Thoracic aorta (tissue), 2 donors: ENCODE measurements at places on chromosomes 11 and 22. TPM values are rescaled to one million over a fixed set of nuclear protein-coding genes. Genes with fewer than 3 reads are reported as not detected.

GRCh38 chr22:45863981-45864751, 112.8 kb downstream of the WNT7B start:
- no peak overlapping the region for H3K27ac ChIP-seq
- peaks cover 3% of the 10 kb centered on the region for H3K36me3 ChIP-seq
- no peaks in the 10 kb centered on the region for H3K27me3 ChIP-seq

The TUBA8 gene
- 0.41 TPM for total RNA-seq

DNA sequence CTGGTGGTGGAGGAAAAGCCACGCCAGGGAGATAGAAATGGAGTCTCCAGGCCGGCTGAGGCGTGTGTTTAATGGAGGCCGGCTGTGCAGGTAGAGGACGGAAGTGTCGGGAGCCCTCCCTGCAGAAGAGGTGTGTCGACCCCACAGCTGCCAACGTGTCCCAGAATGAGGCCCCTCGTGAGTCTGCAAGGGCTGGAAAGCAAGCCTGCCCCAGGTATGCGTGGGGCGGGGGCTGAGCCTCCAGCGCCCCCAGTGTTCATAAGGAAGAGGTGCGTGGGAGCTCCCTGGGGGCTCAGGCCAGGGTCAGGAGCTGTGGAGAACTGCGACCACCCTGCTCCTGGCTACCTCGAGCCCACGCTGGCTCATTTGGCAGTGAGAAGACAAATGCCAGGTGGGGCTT, 38.0 kb upstream of the JAM3 start:
- H3K27ac ChIP-seq = no peak overlapping the region
- no peaks in the 10 kb centered on the region for H3K27me3 ChIP-seq
- no peaks in the 10 kb centered on the region for H3K36me3 ChIP-seq
- H3K4me3 ChIP-seq = no peak overlapping the region
- DNase-seq = no peak

DNA sequence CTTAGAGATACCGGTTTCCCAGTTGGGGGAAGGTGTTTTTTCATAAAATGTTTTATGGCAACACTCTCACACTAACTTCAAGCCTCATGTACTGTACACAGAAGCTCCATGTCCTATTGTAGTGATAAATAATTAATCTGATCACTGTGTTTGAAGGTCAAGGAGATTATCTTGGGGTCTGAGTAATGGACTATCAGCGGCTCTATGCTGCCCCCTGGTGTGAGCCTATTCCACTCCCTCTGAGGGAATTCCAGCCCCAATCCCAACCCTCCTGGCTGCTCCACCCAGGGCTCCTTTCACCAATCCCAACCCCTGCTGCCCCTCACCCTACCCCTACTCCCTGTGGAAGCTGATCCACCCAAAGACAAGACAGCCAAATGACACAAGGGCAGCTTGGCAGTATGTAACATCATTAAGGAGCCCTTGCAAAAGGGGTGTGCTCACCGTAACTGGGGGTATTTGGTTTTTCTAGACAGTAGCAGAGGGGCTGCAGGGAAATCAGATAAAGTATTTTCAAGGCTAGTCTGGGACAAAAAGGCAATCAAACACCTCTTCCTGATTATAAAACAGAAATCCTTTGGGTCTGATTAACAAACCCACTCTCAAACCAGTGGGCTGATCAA, 22.3 kb downstream of the HPS4 start:
- no peaks in the 10 kb centered on the region for H3K4me1 ChIP-seq
- H3K27ac ChIP-seq = no peak overlapping the region
- peaks cover 44% of the 10 kb centered on the region for H3K36me3 ChIP-seq
